ENCODE measurements at places on chromosomes 7 and 10.

- no peak for DNase-seq
These were observed 263.2 kb downstream of the SDK1 start for GRCh38 chr7:3564231-3564630.

GRCh38 chr7:151249732-151250072 is 1.2 kb upstream of the SMARCD3 start:
- DNase-seq = no peak

DNA sequence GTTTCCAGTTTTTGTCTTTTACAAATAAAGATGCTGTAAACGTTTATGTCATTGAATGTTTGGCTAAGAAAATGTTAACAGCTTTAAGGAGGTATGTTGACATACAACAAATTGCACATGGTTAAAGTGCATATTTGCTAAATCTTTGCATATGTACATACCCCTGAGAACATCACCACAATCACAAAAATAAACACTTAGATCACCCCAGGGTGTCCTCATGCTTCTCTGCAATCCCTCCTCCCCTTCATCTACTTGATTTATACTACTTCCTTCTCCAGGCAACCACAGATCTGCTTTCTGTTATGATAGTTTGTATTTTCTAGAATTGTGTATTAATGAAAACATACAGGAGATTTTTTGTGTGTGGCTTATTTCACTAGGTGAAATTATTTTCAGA is 209.5 kb downstream of the GLRX3 start:
- no peak for DNase-seq

GRCh38 chr7:39458061-39458745 is 108.0 kb upstream of the YAE1 start:
- no peak for DNase-seq

GRCh38 chr10:132371641-132372081 is 25.3 kb upstream of the PWWP2B start:
- DNase-seq = peak; percentile 29

DNA sequence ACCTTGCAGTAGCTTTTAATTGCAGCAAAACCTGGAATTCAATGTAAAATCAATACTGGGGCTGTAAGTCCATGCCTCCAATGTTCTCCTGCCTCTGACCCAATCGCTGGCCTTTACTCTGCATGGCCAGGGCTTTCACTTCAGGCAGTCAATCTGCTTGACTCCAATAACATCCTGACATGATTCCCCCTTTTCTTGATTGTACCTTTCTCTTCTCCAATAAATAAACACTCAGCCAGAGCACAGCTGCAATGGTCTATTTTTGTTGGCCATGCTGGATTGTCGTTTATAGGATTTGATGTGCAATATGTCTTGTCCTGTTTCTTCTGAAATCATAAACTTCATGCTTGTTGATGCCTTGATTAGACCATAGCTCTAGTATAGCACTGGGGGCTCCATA is 97.8 kb upstream of the COL1A2 start:
- DNase-seq = no peak

- DNase-seq = peak; percentile 51
These were observed 73.9 kb upstream of the PDGFA start for GRCh38 chr7:593324-594115.

GRCh38 chr7:96530786-96531185 is 178.9 kb downstream of the SEM1 start:
- no peak for DNase-seq

DNA sequence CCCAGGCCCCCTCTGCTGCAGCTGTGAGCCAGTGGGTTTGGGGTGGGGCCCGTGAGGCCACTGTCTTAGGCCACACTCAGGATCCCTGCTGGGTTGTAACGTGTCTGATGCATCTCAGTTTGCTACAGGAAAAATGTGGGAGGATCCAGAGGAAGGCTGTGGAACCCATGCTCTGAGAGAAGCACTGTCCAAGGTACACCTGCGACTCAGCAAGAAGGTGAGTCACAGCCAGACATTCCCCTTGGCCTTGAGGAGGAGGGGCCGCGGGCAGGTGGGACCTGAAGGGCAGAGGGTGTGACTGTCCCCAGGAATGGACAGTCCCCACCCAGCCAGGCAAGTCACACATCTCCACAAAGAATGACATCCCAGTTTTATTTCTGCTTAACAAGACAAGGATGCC is 27.8 kb upstream of the C10orf120 start:
- no peak for DNase-seq

GRCh38 chr7:142108728-142109505 is 2.6 kb upstream of the MGAM2 start:
- no peak for DNase-seq

DNA sequence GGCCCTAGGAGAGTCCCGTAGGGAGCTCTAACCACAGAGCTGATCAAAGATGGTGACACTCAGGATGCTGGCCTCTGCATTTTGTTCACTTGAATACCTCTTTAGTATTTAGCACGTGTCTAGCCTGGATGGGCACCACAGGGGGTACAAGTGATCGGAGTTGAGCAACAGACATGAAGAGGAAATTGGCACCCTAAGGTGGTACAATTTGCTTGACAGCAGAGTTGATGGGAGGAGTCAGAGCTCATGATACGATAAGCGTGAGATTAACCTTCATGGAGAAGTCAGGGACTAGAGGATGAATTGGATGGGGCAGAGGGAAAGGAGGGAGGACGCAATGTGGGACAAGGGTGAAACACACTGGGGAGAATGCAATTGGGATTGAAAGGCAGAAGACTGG is 9.9 kb upstream of the ZNF212 start:
- no peak for DNase-seq

GRCh38 chr10:103499881-103500280 is 6.4 kb downstream of the NEURL1 start:
- DNase-seq = no peak

DNA sequence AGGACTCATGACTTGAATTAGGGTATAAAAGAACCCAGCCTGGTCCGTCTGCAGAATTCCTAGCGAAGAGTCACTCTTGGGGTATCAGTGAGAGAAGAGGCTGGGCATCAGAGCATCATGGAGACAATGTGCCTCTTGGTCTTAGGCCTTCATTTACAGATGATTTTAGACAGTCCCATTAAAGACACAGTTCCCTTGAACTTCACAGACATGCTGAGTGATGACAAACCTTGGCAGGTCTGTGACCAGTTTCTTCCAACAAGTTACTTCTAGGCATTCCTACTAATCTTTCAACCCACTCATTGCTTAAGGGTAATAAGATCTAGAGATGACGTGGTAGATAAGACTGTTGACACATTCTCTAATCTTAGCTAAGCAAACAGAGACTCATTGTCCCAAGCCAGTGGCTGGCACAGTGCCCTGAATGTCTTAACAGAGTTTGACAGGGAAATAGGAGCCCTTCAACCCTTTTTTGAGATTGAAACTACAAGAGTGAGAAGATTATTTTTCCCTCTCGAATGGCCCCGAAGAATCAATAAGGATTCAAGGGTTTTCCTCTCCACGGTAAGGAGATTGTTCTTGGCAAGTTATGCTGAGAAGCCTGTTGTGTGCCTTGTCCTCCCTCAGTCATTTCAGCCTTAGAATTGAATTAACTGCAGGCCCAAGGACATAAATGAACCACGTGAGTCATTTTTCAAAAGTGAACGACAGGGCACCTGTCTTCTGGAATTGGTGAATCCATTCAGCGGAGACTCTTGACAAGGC is 281.1 kb downstream of the CCDC3 start:
- no peak for DNase-seq

GRCh38 chr10:101841826-101842225 is 1.8 kb downstream of the KCNIP2 start:
- DNase-seq = no peak

DNA sequence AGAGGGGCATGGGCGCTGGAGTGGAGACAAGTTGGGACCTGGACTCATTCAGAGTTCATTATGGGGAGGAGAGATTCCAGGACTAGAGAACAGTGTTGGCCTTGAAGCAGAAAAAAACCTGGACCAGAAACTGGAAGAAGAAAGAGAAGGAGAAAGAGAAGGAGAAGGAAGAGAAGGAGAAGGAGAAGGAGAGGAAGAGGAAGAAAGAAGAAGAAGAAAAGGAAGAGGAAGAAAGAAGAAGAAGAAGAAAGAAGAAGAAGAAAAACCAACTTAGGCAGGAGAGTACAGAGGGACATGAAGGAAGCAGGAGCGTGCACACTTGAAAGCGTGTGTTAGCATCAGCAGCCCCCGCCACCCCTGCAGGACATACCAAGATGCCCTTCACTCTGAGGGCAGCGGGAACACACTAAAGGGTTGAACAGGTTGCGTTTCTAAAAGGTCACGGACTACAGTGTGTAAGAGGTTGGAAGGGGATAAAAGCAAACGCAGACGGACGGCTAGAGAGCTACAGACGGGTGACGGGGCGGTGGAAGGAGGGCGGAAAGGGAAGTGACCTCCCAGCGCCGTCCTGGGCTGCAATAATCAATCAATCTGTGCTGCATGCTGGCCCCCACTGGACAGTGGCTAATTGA is 95.3 kb downstream of the SEC61G start:
- no peak for DNase-seq

DNA sequence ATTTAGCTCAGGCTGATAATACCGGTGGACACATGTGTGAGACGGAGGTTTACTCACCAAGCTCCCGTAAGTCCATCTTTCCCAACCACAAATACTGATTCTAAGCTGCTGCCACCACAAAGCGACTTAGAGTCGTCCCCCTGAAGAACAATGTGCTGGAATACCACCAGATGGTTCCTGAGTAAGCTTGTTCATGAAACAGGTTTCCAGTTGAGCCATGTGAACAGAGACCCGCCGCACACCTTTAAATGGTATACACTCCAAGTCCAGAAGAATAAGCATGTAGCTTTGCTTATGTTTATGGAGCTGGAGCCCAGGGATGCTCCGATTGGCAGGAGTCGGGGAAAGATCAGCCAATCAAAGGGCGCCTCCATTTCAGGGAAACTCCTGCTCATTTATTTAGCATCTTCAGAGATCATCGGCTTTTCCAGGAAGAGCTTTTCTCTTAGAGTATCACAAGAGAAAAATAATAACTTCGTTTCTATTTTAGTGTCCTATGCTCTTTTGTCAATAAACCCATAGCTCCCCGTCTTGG is 261.6 kb upstream of the AOAH start:
- DNase-seq = no peak

GRCh38 chr10:57506414-57507094 is 761.1 kb downstream of the IPMK start:
- no peak for DNase-seq

DNA sequence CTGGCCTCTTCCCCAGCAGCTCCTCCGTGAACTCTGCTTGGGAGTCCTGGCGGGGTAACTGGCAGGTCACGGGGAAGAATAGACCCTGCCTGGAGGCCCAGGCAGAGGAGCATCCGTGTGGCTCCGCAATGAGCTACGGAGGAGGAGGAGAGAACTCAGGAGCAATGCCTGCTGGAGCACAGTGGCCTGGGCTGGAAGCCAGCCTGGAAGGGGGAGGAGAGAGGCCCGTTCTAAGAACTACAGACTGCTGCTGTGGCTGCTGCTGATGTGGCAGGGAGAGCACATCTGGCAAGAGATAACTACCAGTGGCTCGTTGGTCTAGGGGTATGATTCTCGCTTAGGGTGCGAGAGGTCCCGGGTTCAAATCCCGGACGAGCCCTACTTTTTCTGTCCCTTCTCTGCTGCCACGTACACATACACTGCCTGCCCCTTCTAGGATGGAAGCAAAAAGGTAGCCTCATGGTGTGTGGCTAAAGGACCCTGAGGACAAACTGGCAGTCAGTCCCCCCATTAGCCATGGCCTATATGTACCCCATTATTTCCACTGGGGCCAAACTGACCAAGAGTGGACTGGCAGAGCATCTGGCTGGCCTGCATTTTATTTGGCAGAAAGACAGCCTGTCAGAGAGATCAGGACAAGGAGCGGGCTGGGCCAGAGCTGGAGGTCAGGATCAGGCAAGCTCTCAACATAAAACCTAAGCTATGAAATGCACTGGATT is 7.7 kb upstream of the OPN1SW start:
- peak; percentile 69 for DNase-seq

GRCh38 chr7:148299350-148300276 is 291.0 kb upstream of the C7orf33 start:
- DNase-seq = no peak

DNA sequence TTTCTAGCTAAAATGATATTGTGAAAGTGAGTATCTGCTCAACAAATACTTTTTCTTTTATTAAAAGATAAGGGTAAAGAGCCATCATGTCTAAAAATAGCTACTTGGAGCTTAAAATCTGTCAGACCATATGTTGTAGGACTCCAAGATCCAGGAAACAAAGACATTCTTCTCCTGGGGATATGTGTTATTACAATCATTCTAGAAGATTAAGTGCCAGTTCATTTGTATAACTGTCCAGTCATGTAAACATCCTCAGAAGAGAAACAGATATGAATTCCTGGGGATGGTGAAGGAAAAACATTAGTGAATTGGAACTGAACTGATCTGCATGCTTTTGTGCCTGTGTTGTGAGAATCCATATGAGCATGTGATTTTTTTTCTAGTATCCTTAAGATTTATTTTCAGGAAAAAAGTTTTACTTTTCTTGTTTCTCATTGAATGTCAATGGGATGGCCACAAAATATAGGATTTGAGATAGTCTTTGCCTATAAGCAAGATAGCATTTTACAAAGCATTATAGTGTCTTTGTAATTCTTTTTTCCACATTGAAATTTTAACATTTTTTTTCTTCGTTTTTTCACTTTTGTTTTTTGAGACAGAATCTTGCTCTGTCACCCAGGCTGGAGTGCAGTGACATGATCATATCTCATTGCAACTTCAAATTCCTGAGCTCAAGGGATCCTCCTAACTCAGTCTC is 14.4 kb upstream of the MTERF1 start:
- no peak for DNase-seq

DNA sequence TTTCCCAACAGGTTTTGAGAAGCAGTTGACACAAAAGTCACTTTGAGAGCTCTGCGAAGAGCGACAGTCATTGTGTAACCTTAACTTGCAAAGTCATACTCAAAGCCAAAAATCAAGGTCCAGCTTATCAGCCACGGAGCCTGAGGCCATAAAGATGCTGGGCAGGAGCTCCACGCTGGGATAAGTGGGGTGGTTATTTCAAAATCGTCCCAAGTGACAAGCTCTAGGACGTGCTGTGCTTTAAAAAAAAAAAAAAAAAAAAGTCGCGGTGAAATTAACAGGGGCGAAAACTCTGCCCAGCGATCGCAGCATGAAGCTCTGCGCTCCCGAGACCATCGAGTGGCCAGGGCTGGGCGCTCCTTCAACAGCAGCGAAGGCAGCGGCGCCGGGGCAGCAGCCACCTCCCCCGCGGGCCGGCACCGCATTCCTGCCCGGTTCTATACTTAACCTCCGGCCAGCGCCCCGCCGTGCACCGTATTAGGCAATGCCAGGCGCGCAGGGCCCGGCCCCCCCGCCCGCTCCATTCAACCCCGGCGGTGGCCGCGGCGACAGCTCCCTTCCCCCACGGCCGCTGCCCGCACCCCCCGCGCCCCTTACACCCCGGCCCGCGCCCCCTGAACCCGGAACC is 657 bp downstream of the HACD1 start:
- peak; percentile 29 for DNase-seq

- DNase-seq = no peak
These were observed 75.2 kb upstream of the ANLN start for GRCh38 chr7:36314491-36314890.

DNA sequence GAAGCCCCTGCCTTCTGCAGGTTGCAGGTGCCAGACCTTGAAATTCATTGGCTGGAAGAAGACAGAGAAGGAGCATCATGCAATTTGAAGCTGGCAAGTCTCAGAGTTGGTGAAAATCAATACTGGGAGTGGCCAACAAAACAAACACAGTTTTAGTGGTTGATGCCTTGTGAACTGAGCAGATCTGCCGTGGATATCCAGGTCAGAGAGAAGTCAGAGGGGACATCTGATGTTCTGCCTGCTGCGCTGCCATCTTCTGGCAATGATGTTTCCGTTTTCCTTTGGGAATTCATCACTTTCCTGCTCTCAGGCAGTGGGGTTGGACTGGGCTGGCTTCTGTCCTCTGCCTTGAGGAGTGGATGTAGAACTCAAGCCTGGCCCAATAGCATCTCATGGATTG is 132.0 kb downstream of the RPS24 start:
- DNase-seq = no peak

GRCh38 chr10:93921338-93921737 is 27.6 kb downstream of the SLC35G1 start:
- peak; percentile 27 for DNase-seq

All from GM12865 (cell line).